ENCODE measurements at places on chromosomes 4 and X.

GRCh38 chr4:56742080-56742871, 61.2 kb upstream of the HOPX start:
- peak; percentile 30 for DNase-seq

GRCh38 chr4:188053302-188053701, 56.1 kb downstream of the TRIML2 start:
- no peak for DNase-seq

DNA sequence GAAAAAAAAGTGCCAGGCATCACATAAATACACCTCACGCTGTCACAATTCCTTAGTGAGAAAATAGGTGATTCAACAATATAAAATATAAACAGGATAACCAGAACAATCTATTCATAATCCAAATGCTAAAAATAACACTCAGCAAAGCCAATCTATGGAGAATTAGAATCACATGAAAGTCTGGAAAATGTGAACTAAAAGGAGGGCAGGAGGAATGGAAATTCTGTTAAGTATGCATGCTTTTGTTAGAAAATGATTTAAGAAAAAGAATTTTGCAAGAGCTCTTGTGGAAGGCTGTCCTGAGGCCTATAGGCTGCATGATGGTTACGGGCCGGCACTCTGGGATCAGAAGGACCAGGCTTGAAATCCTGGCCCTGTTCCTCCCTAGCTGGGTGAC, 70.6 kb upstream of the PROM1 start:
- DNase-seq, result no peak

DNA sequence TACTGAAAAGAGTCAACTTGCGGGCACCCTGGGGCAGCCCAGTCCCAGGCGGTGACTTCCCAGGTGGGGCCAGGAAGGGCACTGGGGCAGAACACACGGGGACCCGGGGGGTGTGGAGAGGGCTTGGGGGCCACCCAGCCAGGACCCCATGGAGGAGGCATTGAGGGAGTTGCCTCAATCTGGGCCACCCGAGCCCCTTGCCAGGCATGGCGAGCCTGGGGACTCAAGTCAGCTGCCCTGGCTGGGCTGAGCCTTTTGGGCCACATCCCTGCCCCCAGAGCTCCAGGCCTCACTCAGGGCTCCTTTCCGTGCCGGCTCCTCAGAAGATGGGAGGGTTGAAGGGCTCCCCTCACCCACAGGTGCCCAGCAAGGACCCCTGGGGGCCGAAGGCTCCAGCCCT, 6.6 kb upstream of the CPLX1 start:
- no peak for DNase-seq

DNA sequence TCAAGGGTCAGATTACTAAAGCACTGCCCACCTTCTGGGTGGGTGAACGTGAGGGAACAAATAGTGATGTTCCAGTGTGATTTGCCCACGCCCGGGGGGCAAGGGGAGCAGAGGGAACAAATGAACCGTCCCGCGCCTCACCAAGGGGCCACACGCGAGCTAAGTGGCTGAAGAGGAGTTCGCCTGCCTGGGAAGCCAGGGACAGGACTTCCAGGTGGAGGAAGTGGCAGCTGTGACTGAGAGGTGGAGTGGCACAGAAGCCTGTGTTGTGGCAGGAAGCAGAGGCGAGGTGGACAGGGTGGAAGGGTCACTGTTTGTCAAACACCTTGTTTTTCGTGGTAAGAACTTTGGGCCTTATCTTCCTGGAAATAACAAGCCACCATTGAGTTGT, 9.0 kb upstream of the SORBS2 start:
- DNase-seq, result no peak

DNA sequence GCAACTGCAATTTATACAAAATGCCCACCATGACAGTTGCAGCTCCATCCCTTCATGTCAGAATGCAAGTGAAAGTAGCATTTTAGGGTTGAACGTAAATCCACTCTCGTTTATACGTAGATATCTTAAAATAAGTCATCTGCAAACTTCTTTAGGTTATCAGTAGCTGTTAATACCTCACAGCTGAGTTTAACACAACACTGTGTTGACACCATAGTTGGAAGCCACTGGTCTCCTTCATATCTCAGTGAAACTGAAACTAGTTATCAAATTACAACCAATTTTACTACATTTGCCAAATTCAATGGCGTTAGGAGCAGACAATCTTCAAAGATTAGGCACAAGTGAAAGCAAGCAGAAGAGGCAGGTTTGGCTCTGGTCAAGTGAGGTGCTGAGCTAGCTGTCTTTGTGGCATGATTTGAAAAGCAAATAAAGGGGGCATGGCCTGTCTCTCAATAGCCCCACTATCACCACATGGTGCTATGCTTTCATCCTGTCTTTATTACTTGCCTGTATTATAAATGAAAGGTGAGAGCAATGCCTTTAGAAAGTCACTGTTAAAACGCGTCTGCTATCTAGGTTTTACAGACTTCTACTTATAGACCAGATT, 12.3 kb downstream of the PPP3CA start:
- peak; percentile 38 for DNase-seq
